ENCODE measurements at places on chromosomes 5 and 9. TPM values are rescaled to one million over a fixed set of nuclear protein-coding genes. Genes with fewer than 3 reads are reported as not detected.

FBN2 gene
- total RNA-seq = 88.3 TPM

MARCHF11 gene
- not detected for total RNA-seq

EIF4E1B gene
- total RNA-seq = not detected

PHF24 gene
- 0.49 TPM for total RNA-seq

GRM6 gene
- not detected for total RNA-seq

C9orf50 gene
- not detected for total RNA-seq

OLFML2A gene
- 49.1 TPM for total RNA-seq

PCDHB11 gene
- total RNA-seq = 3.5 TPM

PPP3R2 gene
- not detected for total RNA-seq

INSL4 gene
- total RNA-seq = not detected

BTNL8 gene
- total RNA-seq = 0.49 TPM

TAF11L5 gene
- total RNA-seq = not detected

C9orf43 gene
- 0.59 TPM for total RNA-seq

PCDHA9 gene
- total RNA-seq = 0.30 TPM

DHFR gene
- total RNA-seq = 19.9 TPM

SAP30L gene
- 15.0 TPM for total RNA-seq

TMEM245 gene
- total RNA-seq = 37.2 TPM

NSG2 gene
- 3.1 TPM for total RNA-seq
